Stimulated activated CD4-positive, alpha-beta T cell treated with anti-CD3 and anti-CD28 coated beads, Interleukin-15, amount 100 ng/mL, for 48 hours (primary cell): ENCODE measurements at places on chromosomes 11 and 22.

DNA sequence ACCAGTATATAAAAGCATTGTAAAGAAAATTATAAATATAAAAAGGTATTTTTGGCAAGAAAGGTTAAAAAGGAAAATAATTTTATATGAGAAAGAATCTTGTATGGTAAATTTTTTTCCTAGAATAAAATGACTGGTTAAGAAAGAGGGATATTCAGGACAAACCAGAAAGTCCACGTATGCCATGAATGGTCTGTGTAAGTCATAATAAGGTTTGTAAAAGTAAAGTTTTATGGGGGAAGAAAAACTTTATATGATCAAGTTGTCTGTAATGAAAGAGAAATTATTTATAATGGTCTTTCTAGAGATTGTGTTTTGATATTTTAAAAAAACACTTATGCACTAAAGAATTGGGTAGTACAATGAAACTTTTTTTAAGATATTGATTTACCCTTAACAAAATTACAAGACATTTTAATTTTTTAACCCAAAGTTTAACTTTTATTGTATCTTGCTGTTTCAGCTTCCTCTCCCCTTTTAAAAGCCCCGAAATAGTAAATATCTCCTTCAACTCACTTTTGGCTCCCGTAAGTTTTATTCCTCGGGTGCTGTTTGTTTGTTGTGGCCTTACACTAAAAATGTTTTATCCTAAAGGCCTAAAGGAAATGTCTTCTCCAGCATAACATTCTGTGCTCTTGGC lies 47.7 kb downstream of the AMOTL1 start:
- DNase-seq = no peak

DNA sequence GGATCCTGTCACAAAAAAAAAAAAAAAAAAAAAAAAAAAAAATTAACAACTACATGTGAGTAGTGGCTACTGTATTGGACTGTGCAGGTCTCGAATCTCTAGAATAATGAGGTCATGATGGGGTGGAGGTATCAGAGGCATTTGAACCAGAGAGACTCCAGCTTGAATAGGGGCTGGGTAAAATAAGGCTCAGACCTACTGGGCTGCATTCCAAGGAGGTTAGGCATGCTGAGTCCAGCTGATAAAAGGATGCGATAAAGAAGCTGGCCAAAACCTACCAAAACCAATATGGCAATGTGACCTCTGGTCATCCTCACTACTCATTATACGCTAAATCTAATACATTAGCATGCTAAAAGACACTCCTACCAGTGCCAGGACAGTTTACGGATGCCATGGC lies 5.9 kb upstream of the PACSIN3 start:
- DNase-seq = no peak

DNA sequence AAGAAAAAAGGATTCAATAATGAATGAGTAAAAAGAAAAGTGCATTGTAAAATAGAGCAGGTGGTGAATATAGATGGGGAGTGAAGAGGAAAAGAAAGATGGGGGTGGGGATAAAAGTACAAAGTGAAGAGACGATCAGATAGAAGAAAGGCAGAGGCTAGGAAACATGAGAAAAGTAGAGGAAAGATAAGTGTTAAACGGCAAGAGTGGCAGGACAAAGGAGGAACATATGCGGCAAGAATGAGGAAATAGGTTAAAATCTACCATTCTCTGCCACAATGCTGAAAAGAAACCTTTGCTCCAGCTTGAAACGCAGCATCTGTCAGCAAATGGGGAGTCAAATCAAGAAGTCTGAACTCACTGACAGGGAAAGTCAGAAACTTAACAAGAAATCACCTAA lies 6.8 kb downstream of the FUT4 start:
- DNase-seq = no peak

GRCh38 chr22:25350551-25350971 lies 131.1 kb downstream of the CRYBB2 start:
- no peak for DNase-seq

- no peak for DNase-seq
Observed at GRCh38 chr11:65219930-65220213, 38.1 kb downstream of the CAPN1 start.

DNA sequence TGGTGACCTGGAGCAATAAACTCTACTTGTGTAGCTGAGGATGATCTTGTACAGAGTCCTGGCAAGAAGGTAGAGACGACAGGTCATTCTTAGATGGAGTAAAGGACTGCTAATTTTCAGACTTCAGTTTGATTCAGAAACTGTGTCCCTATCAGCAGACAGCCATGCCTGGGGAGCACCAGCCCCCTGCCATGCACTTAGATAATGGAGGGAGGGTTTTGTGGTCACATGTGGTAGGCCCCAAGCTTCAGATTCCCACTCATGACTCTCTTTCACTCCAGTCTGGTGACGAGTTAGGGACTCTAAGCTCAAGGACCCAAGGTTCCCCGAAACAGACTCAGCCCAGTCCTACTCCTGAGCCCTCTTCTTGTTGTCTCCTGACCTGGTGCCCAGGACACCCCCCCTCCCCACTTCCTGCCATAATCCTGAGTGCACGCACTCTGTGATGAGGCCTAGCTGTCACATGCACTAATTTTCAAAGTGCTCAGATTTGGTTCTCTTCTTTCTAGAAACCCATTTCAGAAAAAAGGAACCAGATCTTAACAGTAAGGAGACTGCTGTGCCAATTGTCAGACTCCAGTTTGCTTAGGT lies 10.2 kb upstream of the AMPD3 start:
- no peak for DNase-seq

DNA sequence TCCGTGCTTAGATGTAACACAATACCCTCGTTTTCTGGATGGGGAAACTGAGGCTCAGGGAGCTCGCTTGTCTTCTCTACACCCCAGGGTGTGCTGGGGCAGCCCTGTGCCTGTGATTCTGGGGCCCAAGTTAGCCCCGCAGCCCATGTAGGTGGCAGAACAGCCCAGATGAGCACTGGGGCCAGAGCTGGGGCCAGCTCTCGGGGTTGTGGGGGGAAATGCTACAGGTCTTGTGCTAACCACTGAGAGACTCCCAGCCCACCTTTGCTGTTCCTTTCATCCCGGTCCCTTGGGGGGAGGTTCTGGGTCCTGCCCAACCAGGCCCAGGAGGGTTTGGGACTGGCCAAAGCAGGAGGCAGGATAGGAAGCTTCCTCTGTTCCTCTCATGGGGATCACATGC lies 13.5 kb downstream of the MYEOV start:
- no peak for DNase-seq

- DNase-seq = no peak
Observed at GRCh38 chr22:44309647-44310046, 3.1 kb downstream of the SHISAL1 start.

DNA sequence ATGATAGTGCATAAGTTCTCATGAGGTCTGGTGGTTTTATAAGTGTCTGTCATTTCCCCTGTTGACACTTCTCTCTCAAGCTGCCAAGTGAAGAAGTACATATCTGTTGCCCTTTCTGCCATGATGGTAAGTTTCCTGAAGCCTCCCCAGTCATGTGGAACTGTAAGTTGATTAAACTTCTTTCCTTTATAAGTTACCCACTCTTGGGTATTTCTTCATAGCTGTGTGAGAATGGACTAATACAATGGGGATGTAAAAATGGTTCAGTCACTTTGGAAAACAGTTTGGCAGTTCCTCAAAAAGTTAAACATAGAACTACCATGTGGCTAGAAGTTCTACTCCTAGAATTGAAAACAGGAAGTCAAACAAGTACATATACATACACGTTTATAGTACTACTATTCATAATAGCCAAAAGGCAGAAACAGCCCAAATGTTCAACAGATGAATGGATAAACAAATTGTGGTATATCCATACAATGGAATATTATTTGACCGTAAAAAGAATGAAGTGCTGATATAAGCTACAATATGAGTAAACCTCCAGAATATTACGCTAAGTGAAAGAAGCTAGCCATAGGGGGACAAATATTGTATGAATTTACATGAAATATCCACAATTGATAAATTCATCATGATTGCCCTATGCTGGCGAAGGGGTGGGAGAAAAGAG lies 16.0 kb upstream of the DKK3 start:
- DNase-seq = no peak

DNA sequence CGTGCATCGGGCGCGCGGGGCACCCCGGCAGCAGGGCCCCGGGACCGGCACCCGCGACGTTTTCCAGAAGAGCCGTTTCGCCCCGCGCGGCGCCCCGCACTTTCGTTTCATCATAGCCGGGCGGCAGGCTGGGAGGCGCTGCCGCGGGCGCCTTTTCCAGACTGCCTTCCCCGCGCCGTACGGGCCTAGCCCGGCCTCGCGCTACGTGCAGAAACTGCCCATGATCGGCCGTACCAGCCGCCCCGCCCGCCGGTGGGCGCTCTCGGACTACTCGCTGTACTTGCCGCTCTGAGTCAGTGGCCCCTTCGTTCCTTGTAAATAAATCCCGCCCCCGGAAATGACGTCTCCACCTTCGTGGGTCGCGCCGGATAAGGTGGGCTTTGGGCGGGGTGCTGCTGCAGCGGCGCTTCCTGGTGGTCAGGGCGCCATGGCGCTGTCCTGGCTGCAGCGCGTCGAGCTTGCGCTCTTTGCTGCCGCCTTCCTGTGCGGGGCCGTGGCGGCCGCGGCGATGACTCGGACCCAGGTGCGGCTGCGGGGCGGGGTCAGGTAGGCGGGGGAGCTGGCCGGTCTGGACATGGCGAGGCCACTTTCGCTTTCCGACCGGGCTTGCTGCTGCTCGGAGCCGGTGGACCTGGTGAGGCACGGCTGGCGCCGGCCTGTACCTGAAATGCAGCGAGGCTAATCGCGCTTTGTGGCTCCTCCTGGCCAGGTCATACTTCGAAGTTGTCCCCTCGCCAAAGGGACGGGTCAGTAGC lies at the start of gene TMEM179B:
Gene TMEM179B (plus strand): TSS at position 398 of the 755 bp plus-strand sequence. CDS start 30 bp downstream, at position 428.
- peak; percentile 98 for DNase-seq

GRCh38 chr11:85699957-85700741 lies 14.2 kb upstream of the CCDC89 start:
- no peak for DNase-seq

- DNase-seq = no peak
Observed at GRCh38 chr11:26995701-26996460, 2.0 kb downstream of the FIBIN start.

DNA sequence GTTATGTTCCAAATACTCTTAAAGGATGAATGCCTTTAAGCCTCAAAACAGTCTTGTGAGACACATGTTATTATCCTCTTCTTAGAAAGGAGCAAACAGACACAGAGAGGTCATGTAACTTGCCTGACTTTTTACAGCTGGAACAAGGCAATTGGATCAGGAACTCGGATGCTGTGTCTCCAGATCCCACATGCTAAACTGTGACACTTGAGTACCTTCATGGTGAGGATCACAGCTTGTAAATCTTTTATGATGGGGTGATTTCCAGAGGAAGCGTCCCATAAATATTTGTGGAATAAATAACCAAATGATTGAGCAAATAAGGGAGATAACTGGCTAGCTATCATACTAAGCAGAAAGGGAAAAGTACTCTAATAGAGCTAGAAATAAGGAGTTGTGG lies 171.2 kb downstream of the C11orf91 start:
- no peak for DNase-seq

DNA sequence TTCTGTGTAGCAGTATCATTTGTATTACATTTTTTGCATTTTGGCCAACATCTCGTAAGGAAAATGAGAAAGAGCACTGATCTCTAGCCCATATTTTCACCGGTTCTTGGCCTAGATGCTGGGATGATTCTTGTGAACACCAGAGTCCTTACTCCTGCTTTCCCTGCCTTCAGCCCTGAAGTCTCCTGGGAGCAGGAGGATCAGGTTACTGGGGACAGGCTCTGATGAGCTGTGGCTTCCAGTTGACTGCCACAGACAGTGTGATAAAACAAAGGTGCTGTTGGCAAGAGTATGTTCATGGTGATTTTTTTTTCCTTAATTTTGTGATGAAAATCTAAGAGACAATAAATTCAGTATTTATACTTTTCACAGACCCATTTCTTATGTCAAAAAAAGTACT lies 34.2 kb upstream of the ADSL start:
- no peak for DNase-seq

DNA sequence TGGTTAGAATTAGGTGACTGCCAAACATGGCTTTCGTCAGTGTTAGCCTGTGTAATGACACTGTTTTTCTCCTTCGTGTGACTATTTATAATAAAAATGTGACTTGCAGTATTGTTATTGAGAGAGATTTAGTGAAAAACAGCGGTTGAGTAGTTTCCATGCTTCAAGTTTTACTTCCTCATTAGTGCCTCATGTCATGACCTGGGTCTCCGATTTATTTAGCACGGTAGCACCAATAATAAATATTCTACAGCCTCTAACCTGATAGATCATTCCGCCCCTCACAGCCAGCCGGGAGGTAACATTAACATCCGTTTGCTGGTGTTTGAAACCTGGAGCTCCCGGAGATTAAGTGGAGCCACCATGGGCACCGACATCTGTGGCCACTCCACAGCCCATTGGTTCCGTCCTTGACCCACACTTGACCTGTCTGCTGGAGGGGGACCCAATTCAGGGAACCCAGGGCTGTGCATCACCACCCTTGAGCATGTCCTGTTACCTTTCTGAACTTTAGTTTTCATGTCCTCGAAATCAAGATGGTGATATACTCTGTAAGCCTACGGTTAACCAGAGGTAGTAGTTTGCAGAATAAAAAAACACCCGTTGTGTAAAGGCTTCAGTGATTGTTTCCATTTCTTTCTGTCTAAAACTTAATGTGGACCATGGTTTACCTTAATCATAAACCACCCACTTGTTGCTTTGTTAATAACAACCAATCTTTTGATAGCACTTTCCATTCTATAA lies 104.1 kb downstream of the ATXN10 start:
- no peak for DNase-seq

- DNase-seq = no peak
Observed at GRCh38 chr11:6323291-6323905, 3.1 kb upstream of the CAVIN3 start.

DNA sequence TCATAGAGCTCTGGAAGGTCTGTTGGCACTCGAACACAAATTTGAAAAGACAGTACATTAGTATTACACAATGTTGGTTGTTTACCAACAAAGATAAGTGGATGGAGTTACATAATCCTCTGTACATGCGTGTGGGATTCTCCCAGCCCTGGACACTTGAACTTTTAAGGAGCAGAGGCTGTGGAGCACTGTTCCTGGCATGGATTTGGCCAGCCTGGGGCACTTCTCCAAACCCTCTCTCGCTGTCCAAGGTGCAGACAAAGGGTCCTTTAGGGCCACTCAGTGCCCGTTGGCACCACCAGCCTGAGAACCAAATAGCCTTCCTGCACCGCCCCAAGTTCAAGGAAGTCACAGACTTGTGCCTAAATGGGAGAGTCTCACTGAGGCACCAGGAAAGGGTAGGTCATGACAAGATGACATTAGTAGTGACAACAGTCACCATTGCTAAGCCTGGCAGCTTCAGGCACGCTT lies 1.6 kb upstream of the ANO1 start:
- DNase-seq = no peak

- DNase-seq = no peak
Observed at GRCh38 chr22:32327066-32327465, 30.6 kb upstream of the RFPL3 start.

DNA sequence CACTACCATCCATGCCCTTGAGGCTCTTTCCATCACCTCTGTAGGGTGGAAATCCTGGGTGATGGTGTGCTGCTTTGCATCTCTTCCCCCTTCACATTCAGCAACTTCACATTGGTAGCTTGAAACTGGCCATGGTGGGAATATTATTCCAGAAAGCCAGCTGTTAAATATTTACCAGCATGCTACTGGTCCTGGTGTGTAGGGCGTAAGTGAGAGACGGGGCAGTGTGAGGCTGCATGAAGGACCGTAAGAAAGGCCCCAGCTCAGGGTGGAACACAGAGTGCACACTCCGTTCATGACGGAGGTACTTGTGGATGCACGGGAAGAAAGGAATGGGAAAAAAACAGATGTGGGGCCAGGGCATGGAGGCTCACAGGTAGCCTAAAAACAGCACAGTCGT lies 121.3 kb downstream of the PKNOX2 start:
- no peak for DNase-seq
